ENCODE measurements at places on chromosomes 1 and 21.

- DNase-seq: no peak
Measured at GRCh38 chr21:29360799-29361765, 62.4 kb downstream of the BACH1 start.

DNA sequence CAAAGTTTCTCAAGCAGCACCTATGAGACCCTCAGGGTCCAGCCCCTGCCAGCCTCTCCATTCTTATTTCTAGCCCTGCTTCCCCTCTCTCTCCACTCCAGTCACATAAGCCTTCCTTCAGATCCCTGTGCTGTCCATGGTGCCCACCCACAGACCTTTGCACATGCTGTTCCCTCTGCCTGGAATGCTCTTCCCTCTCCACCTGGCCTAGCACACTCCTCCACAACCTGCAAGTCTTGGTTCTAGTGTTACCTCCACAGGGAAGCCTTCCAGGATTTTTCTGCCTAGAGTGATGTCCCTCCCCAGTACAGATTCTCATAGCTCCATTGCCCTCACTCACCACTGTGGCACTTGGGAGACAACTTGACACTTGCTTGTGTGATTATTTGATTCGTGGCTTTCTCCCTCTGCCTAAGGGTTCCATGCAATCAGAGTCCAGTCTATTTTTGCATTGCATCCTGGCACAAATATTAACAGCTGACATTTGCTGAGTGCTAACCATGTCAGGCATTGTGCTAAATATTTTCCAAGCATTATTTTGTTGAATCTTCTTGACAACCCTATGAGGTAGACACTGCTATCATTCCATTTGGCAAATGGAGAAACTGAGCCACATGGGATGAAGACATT lies 127.3 kb downstream of the SYF2 start:
- DNase-seq: no peak

- DNase-seq: no peak
Measured at GRCh38 chr1:224727351-224728289, 111.5 kb downstream of the CNIH3 start.

- no peak for DNase-seq
Measured at GRCh38 chr1:70405780-70406416, 5.2 kb upstream of the CTH start.

DNA sequence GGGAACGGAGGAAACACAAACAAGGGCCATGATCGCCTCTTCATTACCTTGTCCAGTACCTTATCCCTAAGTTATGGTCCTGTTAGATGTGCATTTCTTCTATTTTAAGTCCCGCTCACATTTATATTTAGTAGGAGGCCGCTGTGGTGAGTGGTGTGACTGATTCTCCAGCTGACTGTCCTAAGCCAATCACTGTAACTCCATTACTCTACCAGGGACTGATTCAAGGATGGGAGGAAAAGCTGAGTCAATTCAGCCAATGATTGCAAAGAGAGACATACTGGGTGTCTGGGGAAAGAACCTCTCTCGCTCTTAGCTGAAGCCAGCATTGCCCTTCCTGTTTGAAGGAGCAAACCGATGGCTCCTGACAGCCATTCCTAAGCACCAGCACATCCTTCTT lies 59.7 kb downstream of the TGFBR3 start:
- DNase-seq: no peak

- no peak for DNase-seq
Measured at GRCh38 chr1:78035121-78035520, 10.6 kb upstream of the GIPC2 start.

- DNase-seq: peak; percentile 21
Measured at GRCh38 chr1:92210701-92211100, 7.0 kb upstream of the C1orf146 start.

- DNase-seq: peak; percentile 34
Measured at GRCh38 chr1:156627313-156627880, 8.2 kb downstream of the HAPLN2 start.

All from HL-60 (cell line).